ENCODE measurements at places on chromosomes 7 and 10.
A peak's percentile ranks its signal among the peaks of the same experiment; 100 is the strongest.

GRCh38 chr7:131436384-131436783, 108.7 kb downstream of the MKLN1 start:
- no peak for DNase-seq

DNA sequence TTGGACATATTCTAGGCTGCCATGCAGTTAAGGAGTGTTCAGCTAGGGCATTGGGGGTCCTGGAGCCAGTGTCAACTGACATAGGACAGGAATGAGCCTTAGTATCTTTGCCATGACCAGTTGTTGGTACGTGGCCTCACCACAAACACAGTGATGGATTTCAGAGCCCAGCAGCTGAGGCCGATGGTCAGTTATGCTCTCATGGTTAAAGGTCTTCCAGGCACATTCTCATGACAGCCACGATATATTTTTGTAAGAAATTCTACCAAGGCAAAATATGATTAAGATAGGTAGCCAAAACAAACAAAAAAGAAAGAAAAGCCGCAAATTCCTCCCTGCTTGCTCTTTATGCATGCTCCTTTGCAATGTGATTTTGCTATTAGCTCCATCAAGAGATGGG, 47.8 kb downstream of the CDHR3 start:
- no peak for DNase-seq

DNA sequence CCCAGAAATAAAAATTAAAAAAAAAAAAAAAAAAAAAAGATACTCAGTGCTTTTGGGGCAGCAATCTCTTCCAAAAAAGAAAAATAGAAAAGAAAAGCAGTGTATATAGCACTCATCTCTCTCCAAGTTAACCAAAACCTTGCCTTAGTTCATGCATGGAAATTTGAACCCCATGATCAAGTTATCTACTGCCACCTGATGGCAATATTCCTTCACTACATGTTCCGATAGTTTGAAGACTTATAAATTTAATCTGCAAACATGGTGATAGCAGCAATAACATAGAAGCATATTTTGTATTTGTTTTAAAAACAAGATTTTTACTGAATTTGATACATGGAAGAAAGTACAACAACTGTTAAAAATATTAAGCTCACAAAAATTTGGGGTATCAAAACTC, 48.6 kb upstream of the SLIT1 start:
- DNase-seq, result no peak

DNA sequence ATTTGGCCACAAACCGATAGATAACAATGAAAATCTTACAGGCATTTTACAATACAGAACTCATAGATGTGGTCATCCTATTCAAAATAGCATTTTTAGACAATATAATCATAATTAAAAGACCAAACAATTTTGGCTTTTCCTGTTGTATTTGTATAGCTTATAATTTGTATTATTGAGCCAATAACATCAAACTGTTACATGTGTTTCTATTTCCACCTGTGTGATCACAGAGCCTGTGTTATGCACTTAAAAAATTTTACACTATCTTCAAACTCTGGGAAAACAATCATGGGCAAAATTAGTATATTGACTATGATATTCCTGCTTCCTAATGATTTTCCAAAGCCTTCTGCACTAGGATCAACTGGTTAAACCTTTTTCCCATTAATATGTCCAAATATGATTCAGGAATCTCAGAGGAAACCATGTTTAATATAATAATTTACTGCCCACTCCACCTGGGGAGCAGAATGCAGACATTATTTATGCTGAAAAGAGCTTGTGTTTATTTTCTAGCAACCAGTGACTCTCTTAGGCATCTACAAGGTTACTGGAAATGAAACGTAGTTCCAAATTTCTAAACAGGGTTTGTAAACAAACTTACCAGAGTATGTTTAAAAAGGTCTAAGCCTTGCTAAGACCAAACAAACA, 1.7 kb downstream of the RHOBTB1 start:
- no peak for DNase-seq

- no peak for DNase-seq
These were observed 19.4 kb upstream of the FRAT2 start for GRCh38 chr10:97353945-97354344.

GRCh38 chr7:147279964-147280374, 1163.4 kb downstream of the CNTNAP2 start:
- no peak for DNase-seq

DNA sequence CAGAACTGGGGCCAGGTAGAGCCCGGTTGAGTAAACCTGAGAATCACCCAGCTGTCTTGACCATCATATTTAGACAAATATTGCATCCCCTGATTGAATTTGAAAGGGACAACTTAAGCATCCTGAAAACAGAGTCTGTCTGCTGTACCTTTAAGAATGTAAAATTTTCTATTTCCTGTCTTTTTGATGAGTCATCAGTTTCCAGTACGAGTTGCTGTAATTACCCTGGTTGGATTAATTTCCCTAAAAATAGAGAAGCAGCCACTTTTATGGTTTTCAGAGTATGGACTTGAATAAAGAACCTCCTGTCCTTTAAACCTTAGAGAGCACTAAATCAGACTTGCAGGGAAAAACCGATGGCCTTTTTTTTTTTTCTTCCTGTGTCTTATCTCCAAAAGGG, 164.6 kb upstream of the SH2B2 start:
- DNase-seq, result no peak

- DNase-seq, result no peak
These were observed 491.0 kb downstream of the XPNPEP1 start for GRCh38 chr10:109432281-109432680.

- DNase-seq, result no peak
These were observed 6.6 kb upstream of the ABCC2 start for GRCh38 chr10:99775850-99776249.

GRCh38 chr7:155375337-155376277, 77.9 kb downstream of the INSIG1 start:
- DNase-seq, result no peak

DNA sequence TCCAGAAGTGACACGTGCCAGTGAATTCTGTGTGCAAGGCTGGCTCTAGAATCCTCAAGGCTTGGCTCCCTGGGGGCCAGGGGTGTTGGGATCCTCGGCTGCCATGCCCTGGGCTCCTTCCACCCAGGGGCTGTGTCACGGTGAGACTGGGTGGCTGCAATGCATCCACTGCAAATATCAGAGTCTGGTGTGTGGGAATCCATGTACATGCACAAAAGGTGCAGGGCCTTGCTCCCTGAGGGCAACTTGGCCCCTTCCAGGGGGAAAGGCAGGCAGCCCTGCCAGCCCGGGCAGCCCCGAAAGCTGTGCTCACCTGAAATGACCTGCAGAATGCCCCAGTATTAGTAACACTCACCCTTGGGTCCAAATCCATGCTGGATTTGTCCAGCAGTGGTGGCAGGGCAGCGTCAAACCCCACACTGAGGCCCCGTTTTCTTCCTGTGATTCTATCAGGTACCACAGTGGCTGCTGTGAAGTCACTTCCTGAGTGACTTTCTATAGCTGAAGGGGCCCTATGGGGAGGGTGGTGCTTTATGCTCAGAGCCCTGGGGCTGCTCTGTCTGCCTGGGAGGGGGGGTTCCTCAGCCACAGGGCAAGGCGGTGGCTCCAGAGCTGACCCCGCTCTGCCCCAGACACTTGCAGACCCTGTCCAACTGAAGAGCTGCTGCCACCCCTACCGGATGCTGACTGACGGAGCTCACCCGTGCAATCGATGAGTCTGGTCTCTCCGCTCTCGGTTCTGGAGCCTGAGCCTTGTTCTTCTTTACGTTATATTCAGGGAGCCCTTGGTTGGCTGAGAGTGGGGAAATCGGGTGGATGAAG, 317.7 kb downstream of the GLRX3 start:
- DNase-seq, result no peak

DNA sequence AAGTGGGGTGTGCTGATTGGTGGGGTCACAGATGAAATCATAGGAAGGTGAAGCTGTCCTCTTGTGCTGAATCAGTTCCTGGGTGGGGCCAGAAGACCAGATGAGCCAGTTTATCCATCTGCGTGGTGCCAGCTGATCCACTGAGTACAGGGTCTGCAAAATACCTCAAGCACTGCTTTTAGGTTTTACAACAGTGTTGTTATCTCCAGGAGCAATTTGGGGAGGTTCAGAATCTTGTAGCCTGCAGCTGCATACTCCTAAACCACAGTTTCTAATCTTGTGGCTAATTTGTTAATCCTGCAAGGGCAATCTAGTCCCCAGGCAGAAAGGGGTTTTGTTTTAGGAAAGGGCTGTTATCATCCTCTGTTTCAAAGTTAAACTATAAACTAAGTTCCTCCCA, 17.0 kb upstream of the IFRD1 start:
- no peak for DNase-seq

DNA sequence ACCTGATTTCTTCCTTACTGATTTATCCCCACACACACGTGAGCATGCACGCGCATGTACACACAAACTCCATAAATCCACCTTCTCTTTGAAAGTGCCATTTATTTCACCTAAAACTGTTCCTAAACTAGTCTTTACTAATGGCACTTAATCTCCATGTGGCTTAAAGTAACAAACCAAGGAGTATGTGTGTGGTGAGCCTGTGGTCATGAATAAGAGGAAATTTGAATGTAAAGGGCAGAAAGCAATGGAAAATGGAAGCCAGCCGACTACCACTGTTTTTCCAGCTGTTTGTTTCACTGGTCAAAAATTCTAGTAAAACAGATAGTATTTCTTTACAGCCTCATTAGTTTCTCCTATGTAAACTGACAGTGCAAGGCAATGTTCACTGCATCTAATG, 23.8 kb downstream of the SEMA3C start:
- no peak for DNase-seq

DNA sequence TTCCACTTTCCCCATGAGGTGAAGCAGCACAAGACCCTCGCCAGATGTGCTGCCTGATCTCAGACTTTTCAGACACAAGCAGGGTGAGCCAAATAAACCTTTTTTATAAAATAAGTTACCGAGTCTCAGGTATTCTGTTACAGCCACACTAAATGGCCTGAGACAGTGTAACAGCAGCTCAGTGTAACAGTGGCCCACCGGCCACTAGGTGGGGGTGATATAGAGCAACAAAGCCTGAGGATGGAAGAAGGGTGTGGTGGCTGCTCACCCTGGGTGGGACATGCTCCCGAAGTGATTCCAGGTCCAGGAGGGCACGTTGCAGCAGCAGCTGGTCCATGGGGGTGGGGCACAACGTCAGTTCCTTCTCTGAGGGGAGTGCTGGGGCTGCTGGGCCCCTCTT, 44.6 kb downstream of the BMS1 start:
- no peak for DNase-seq

- DNase-seq, result no peak
These were observed 453.8 kb upstream of the ANKRD30A start for GRCh38 chr10:36671607-36672006.

DNA sequence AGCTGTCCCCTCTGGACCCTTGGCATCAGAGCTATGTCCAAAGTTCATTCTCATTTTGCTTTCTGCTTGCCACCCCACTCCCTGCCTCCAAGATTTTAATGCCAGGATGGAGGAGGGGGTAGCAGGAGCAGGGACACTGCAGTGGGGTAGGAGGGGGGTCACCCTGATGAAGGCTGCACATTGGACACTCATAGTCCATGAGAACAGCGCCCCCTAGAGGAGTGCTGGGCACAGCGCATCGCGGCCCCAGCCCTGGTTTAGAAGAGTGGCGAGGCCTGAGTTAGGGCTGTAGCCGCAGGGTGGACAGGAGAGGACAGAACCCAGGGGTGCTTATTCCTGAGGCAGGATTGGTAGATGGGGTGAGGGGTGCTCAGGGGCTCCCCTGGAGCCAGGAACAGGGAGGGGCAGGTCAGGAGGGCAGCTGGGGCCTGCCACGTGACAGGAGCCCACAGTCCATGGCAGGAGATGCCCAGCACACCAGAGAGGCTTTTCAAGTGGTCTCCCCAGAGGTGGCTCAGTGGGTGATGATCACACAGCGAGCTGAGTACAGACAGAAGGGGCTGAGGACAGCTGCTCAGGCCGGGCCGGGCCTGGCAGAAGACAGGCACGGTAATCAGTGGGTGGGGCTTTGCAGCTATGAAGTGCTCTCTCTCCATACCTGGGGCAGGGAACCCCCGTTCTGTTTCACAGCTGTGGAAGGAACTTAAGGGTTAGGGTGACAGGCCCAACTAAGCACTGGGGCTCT, 71.4 kb downstream of the NEURL1 start:
- DNase-seq, result peak; percentile 50

DNA sequence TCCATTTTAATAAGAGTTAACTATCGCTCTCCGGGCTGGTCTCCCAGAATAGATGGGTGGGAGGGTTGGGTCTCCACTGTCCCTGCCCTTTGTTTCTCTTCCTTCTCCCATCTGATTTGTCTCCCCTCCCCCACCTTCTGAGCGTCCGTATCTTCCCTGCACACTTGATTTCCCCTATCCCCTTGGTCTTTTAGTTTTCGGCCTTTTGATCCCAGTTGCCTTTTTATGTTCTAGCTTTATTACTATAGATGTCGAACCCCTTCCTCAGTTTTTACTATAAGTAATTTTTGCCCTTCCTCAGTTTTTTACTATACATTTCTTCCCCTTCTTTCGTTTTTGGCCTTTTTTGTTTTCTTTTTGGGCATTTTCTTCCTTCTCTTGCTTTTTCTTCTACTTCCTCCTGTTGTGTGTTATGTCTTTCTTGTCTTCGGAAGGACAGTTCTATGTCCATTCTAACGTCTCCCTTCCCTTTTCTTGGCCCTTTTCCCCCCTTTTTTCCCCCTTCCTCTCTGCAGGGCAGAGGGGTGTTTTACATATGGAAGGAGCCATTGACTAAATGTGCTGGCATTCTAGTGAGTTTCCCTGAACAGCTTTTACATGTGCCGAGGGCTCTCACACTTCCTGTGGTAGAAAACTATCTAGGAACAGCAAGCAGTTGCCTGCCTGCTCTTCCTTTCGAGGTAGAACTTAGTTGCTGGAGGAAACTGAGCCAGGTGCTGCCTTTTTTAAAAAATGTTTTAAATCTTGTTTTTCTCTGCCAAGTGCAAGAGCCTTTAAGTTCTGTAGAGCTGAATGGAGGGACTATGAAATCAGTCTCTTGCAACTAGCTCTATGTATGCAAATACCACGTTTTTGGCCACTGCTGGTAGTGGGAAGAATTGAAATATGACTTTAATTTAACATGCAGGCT, 2.8 kb downstream of the TET1 start:
- no peak for DNase-seq

DNA sequence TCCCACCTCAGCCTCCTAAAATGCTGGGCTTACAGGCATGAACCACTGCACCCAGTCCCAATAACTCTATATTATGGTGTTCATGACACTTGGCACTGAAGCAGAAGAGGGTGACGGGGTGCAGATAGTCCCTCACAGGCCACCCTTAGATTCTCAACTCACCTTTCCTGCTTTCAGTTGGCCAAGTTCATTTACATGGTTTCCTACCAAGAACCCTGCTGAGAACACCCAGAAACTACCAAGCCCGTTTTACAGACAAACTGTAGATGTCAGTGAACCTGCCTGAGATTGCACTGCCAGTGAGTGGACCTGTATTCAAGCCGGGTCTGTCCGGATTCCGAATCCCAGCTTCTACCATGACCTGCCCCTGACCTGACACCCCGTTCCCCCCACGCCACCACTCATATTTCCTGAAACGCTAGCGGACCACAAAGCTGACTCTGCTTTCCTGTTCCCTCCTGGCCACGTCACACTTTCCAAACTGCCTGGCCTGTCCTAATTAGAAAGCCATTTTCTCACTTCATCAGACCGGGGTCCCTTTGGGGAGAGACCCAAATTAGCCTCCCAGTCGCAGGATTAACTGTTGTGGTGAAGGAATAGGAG, 17.3 kb downstream of the GRID2IP start:
- DNase-seq, result peak; percentile 54
